CD4-positive, alpha-beta T cell (primary cell): ENCODE measurements at places on chromosomes 13 and 19.
A peak's percentile ranks its signal among the peaks of the same experiment; 100 is the strongest.

DNA sequence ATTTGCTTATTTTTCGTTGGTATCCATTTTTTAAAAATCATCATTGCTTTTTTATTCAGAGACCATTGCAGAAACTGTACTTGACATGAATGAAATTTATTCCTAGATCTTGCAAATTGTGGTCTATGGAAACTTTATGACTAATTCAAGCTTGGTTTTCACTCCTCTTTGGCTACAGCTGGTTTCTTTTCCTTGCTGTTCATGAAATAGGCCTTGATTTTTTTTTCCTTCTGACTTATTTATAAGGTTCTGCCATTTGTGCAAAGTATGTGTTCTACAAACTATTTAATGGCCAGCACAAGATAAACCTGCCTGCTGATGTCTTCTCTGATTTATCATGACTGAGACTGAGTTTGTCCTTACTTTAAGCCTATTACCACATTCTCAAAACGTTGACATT, 764.0 kb upstream of the SLITRK5 start:
- no peak for DNase-seq

- DNase-seq, result no peak
These were observed 173.5 kb upstream of the OBI1 start for GRCh38 chr13:78832461-78832860.

- no peak for DNase-seq
These were observed 24.3 kb downstream of the CEBPA start for GRCh38 chr19:33278023-33278402.

GRCh38 chr13:73335210-73335609, 276.4 kb downstream of the KLF5 start:
- peak; percentile 34 for DNase-seq

- no peak for DNase-seq
These were observed 57.4 kb downstream of the MCF2L start for GRCh38 chr13:113026391-113026910.

- no peak for DNase-seq
These were observed 277.5 kb upstream of the SGCG start for GRCh38 chr13:22903301-22903700.

GRCh38 chr13:107730813-107731212, 484.5 kb downstream of the LIG4 start:
- no peak for DNase-seq

DNA sequence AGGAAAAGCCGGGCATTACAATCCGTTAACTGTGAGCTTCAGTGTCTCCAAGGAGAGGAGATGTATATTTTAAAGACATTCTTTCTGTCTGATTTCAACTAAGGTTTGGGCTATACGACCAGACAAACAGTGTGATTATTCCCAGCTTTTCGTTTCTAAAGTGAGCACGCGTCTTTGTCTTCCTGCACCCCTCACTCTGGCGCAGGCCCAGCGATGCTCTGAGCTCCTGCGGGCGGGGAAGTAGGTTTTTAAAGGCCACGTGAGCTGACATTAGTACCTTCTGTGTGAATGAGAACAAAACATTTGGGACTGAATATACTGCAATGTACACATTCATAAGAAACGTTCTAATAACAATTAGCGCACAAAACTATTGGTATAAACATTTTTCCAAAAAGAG, 15.3 kb upstream of the RANBP3 start:
- no peak for DNase-seq

GRCh38 chr19:7916955-7917266, 2.3 kb downstream of the TGFBR3L start:
- DNase-seq, result no peak

DNA sequence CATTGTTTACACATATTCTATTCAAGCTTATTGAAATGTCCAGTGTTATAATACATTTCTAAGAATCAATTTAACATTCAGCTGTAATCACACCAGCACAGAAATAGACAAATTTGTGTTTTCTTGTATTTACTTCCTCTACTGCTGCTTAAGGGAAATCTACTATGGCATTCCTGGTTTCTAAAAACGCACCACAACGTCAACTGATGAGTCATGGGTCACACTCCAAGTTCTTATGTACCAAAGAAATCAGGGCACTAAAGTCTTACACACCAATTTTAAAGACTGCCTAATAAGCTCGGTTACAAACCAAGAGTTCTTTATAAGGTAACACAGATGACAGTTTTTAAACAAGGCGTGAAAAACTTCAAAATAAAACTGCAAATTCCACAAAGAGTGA, 13.2 kb downstream of the LNX2 start:
- DNase-seq, result no peak

- DNase-seq, result no peak
These were observed 373.5 kb downstream of the KCTD12 start for GRCh38 chr13:76512721-76513145.

GRCh38 chr13:21010621-21011020, 50.8 kb downstream of the LATS2 start:
- no peak for DNase-seq

- DNase-seq, result no peak
These were observed 2.6 kb downstream of the VAV1 start for GRCh38 chr19:6774821-6775707.

DNA sequence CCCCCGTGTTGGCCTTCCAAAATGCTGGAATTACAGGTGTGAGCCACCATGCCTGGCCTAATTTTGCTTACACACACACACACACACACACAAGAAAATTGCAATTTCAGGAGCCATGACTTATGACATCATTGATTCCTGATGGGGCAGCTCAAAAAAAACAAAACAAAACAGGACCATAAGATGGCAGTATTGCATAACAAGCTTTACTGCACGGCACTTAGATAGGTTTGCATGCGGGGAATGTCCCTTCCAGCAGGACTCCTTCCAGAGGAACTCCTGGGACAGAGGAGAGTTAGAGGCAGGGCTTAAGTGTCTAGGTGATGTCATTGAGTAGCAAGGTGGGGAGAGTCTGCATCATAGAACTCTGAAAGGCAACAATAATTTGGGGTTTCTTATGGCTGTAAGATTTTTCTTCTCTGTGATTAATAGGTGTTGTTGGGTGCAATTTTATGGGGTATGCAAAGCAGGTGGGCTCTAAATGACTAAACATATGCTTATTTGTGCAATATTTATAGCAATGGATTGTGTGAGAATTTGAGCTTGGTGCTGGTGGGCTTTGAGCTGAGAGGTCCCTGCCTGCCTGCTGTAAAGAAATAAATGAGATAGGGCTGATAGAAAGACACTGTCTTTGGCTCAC, 9.0 kb upstream of the ACSBG2 start:
- no peak for DNase-seq

- no peak for DNase-seq
These were observed 1.7 kb downstream of the MCF2L start for GRCh38 chr13:112970552-112971287.

- no peak for DNase-seq
These were observed 58.5 kb downstream of the CCDC70 start for GRCh38 chr13:51920267-51920666.

DNA sequence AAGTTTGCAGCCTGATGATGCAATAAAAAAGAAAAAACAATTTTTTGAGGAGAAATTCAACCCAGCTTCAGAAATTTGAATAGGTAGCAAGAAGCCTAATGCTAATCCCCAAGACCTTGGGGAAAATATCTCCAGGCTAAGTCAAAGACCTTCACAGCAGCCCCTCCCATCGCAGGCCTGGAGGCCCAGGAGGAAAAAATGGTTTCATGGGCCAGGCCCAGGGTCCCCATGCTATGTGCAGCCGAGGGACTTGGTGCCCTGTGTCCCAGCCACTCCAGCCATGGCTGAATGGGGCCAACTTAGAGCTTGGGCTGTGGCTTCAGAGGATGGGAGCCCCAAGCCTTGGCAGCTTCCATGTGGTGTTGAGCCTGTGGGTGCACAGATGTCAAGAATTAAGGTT, 210.3 kb downstream of the SUCLA2 start:
- DNase-seq, result no peak

GRCh38 chr19:49097453-49098288, 12.4 kb downstream of the SNRNP70 start:
- DNase-seq, result peak; percentile 61

- no peak for DNase-seq
These were observed 270.9 kb downstream of the LMO7 start for GRCh38 chr13:75907044-75907443.

- DNase-seq, result no peak
These were observed 32.2 kb upstream of the ZNF726 start for GRCh38 chr19:23882493-23882892.

- DNase-seq, result no peak
These were observed 30.3 kb upstream of the RNF113B start for GRCh38 chr13:98207416-98207815.

GRCh38 chr19:38917921-38918491, 6.0 kb upstream of the CCER2 start:
- no peak for DNase-seq

DNA sequence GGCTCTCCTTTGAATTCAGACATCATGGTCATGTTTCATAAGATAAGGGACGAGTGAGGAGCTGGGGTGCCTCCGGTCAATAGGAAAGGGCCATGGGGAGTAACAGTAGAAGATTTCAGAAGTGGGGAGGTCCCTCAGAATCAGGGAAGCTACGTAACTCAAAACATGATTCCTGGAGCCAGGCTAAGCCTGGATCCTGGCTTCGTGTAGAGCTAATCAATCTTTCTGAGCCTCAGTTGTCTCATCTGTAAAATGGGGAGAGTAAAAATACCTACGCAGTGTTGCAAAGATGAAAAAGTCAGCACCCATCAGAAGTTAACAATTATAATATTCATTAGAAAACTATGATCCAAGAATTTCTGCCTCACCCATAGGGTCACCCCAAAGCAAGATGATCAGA, 106.5 kb downstream of the CACNA1A start:
- DNase-seq, result no peak

GRCh38 chr13:74024314-74024713, 109.9 kb downstream of the KLF12 start:
- DNase-seq, result no peak

- DNase-seq, result no peak
These were observed 115.6 kb downstream of the RAB20 start for GRCh38 chr13:110445722-110446574.

DNA sequence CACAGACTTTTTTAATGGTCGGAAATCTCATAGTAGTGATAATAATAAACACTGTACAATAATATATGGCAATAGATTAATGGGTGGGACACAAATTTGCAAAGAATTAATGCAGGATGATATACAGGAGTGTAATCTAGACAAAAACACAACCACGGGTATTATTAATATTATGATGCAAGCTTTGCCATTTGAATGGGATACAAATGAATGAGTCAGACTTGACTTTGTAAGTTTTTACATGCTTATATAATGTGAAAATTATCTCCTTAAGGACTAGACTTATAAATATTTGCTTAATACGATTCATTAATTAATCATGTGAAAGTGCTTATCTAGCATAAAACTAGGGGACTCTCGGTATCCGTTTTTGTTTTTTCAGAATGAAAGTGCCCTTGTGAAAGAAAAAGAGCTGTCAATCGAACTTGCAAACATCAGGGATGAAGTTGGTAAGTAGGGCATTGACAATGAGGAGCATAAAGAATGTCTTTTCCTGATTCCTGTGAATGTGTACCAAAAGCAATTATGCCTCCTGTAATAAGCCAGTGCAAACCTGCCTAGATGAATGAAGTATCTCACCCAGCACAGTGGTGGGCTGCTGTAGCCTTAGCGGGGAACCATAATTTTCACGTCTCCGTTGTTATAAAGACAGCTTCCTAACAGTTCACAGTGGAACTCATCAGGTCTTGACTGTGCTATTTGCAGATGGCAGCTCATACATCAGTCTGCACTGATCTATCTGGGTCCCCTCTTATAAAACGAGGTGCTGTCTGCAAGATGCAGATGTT, 155.7 kb downstream of the SLC7A1 start:
- DNase-seq, result no peak

GRCh38 chr19:35755131-35755549, 1.7 kb downstream of the HSPB6 start:
- DNase-seq, result no peak

DNA sequence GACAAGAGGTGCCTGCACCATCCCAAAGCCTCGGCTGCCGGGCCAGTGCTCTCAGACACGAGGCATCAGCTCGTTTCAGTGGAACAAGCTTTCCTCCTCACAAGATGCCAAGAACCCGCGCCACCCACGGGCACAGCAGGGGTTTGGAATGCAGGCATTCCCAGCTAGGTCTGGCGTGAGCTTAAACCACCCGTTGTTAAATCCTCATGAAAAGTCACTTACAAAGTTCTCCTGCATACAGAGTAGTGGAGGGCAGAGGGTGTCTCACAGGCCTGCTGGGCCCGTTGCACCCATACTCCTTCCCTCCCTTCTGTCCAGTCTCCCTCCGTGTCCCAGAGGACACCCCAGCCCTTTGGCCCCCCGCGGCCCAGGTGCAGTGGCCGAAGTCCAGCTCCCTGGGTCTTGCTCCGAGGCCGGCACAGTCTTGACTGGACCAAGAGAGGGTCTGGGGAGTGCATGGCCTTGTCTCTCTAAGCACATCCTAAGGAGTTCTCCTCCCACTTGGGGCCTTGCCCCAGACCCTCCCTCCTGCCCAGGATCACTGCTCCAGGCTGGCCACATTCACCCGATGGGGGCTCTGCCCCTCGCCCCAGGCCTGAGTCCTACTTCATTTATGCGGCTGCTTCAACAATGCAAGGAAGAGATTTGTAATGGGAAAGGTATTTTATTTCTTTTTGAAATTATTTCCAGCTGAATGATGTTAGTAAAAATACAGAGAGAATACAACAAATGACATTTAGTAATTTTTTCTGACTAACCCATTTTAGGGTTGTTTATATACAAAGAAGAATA, 35.2 kb upstream of the GRTP1 start:
- DNase-seq, result no peak

- peak; percentile 52 for DNase-seq
These were observed at the start of gene ZSCAN1 for GRCh38 chr19:58033741-58034476. Gene ZSCAN1, plus strand, starts transcription at chr19:58034025. Its CDS starts 3,812 bp downstream, at chr19:58037837.

DNA sequence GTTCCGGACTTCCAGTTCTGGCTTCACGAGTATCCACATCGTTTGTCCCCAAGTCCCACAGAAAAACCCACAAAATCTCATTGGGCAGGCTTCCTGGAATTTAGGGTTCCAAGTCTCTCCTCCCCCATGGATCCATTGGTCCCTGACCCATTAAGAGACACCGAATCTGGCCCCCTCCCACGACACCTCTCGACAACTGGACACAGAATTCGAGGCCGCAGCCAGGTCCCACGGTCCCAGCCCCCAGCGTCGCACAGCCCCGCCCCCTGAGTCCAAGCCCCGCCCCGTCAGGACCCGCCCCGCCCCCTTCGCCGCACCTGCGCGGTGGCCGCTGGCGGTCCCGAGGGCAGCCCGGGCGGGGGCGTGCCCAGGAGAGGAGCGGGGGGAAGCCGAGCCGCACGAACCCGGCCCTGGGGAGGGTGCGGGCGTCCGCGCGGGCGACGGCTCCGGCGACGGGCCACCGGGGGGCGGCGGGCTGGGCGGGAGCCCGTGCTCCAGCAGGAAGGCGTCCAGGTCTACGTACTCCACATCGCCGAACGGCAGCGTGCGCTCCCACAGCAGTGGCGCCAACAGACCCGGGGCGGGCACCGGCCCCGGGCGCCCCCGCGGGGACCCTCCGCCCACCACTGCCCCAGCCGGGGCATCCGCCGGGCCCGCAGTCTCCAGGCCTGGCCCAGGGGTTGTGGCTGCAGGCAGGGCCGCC, 1.8 kb downstream of the DBP start:
- DNase-seq, result peak; percentile 75

- DNase-seq, result no peak
These were observed 57.0 kb downstream of the PCDH20 start for GRCh38 chr13:61358599-61358998.
